NB4 (cell line): ENCODE measurements at places on chromosomes 5 and 9.
A peak's percentile ranks its signal among the peaks of the same experiment; 100 is the strongest.

DNA sequence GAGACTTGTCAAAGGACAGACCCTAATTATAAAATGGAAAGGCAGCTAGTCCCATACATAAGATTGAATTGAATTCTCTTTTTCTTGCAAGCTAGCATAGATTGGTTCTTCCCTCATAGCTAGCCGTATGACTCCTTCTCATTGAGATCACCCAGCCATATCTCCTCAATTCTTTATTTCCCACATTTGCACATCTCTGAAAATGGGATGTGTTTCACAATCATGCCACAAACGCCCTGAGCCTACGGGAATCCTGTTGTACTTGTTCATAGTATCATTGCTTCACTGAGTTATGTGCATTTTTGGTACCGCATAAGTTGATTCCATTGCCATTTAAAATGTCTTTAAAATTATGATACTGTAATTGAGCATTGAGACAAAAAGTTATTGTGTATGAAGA, 90.5 kb downstream of the PCSK1 start:
- no peak for DNase-seq

DNA sequence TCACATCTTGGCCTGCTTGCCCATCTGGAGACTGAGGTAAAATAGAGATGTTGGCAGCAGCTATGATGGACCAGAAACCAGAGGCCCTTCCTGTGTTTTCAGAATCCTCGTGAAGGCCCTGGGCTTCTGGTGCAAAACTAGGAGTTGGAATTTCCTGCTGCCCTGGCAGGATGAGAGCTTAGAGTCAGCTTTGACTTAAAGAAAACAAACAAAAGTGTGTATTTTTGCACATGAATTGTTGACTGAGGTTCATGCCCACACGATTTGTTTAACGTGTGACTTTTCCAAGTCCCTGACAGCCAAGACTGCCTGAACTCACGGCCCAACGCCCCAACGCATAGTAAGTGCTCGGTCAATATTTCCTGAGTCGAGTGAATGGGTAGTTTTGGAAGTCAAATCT, 303.1 kb downstream of the MLLT3 start:
- no peak for DNase-seq

GRCh38 chr5:160274483-160274931, 37.9 kb downstream of the CCNJL start:
- DNase-seq = no peak

DNA sequence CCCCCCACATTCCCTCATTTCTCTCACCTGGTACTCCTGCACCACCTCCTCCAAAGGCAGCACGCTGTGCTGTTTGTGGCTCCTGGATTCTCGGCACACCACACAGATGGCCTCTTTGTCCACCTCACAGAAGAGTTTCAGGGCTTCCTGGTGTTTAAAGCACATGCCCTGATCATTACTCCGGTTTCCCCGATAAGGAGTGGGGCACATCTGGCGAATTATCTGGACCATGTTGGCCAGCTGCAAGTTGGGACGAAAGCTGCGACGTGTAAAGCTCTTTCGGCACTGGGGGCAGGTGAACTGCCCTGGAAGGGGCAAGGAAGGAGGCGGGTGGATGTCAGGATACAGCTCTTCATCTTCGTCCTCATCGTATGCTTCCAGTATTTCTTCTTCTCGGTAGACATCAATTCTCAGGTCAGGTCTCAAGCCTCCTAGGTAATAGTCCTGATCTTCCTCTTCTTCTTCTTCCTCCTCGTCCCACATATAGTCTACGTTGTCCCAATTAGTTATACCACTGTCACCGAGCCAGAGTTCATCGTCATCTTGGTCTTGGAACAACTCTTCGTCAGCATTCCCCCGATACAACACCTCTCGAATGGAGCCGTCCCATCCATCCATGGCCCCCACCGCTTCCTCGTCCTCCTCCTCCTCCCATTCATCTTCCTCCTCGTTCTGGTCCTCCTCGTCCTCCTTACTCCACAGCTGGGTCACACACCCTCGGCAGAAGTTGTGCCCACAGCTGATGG, 796 bp downstream of the TRIM52 start:
- DNase-seq = no peak

DNA sequence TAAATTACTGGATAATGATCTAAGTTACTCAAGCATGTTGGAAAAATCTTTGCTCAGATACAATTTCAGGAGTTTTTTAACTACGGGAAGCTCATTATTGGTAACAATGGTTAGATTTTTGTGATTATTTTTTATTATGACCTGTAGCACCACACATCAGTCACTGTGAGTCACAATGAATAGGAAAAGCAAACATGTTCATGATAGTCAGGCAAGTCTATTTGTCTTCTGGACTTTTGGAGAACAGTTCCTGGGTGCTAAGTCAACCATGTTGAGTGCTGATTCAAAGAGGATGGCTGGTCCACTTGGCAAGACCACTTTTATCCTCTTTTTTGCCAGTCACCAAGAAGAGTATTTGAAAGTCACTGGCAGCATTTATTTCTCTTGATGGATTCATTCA, 403.2 kb downstream of the KIF4B start:
- DNase-seq = no peak

DNA sequence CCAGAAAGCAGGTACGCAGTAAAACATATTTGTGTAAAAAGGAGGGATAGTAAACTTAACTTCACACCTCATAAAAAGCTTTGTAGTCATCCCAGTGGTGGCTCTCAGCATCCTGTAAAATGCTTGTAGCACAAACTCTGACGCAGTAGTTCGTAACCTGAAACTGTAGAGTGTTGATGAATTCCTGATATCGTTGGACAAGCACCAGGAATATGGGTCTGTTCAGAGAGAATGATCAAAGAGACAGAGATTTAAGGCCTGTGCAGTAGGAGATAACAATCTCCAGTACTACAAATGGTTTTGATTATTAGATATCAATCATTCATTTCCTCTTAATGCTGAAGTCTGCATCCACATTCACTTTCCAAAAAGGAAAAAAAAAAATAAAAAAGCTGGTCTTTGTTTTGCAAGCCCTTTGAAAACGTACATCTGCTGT, 148.5 kb downstream of the KIAA0825 start:
- DNase-seq = no peak

GRCh38 chr5:139708877-139709581, 60.9 kb downstream of the CXXC5 start:
- DNase-seq = peak; percentile 77

DNA sequence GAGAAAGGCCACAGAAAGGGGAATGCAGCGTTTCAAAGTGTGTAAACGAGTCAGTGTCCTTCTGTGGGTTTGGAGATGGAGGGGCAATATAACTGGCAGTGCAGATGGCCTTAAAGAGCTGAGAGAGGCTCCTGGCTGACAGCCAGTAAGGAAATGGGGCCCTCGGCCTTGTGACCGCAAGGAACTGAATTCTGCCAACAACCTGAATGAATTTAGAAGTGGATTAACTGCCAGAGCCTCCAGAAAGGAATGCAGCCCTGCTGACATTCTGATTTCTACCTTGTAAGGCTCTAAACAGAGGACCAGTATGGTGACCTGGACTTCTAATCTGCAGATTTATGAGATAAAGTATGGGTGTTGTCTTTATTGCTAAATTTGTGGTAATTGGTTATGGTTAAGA, 17.5 kb upstream of the NREP start:
- DNase-seq = peak; percentile 90

GRCh38 chr5:143653766-143654282, 158.1 kb upstream of the HMHB1 start:
- DNase-seq = no peak

- DNase-seq = no peak
Observed at GRCh38 chr5:77824981-77825380, 48.8 kb upstream of the TBCA start.

GRCh38 chr5:1759378-1759970, 40.2 kb downstream of the MRPL36 start:
- no peak for DNase-seq

- DNase-seq = peak; percentile 89
Observed at GRCh38 chr9:130689937-130690700, 3.5 kb upstream of the EXOSC2 start.

DNA sequence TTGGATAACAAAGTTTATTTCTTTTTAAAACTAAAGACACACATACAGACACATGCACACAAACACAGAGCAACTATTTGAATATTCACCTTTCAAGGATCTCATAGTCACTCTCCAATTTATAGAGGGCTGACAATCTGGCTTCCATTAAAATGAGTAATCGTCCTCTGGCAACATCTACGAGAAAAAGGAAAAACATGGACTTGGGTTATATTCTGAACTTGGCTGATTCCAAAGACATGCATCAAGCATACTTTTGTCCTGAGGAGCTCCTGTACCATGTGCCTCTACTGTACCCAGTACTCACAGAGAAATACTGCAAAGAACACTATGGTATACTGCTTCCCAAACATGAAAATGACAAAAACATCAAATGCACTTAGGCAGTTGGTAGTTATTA, 15.4 kb downstream of the IARS1 start:
- DNase-seq = no peak

GRCh38 chr9:132381966-132382541, 24.6 kb downstream of the TTF1 start:
- peak; percentile 28 for DNase-seq

DNA sequence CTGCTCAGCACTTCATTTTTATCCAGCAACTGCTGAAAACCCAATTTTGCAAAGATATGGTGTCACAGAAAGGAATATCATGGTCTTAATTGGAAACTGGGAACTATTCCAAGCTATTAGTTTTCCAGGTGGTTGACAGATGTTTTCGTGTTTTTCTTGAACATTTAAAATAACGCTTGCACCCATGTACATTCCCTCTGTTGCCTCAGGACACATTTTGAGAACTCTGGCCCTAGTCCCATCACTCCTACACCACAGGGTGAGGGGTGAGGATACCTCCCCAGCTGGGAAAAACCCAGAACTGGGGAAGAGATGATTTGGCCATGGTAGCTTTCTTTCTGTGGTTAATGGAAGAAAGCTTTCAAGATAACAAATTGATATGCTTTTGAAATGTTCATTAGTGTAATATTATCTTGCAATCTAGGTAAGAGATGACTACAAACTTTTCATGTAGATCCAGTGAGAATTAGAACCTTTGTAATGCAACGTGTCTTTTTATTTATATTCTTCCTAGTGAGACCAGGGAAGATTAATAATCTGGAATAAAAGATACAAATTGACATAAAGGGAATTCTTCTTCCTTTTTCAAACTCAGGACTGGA, 627.0 kb downstream of the RAB3C start:
- DNase-seq = no peak

GRCh38 chr5:115626445-115626823, 598 bp upstream of the TMED7 start:
- no peak for DNase-seq

- no peak for DNase-seq
Observed at GRCh38 chr9:90706230-90706629, 63.6 kb upstream of the DIRAS2 start.

- no peak for DNase-seq
Observed at GRCh38 chr5:35440409-35440808, 177.3 kb upstream of the SPEF2 start.

DNA sequence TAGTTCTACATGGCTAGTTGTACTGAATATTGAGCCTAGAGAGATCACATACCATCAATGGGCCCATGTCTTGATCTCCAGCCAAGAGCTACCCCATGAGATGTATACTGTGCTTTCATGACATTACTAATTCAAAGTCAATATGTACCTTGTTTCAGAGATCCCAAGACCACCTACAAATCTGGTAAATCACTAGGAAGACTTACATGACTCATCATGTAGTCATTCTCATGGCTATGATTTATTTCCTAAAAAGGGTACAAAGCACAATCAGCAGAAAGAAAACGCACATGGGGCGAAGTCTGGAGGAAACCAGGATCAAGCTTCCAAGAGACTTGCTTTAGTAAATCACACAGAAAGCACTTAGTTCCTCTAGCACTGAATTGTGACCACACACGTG, 103.0 kb downstream of the PCSK5 start:
- DNase-seq = no peak

GRCh38 chr5:166045961-166046360, 2245.5 kb upstream of the WWC1 start:
- DNase-seq = no peak

DNA sequence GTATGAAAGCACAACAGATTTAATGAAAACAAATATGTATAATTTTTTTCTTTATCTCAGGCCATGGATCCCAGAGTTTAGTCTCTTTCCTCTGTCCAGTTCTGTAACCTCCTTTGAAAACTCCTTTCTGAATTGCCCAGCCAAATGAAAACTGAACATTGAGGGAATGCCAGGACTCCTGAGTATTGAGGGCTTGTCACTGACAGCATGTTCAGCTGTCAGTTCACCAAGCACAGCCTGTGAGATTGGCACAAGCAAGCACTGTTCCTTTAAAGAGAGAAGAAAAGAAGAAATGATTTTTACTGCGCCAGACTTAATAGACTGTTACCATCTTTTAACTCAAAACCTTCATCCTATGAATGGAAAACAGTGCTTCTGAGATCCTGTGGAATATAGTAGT, 27.3 kb downstream of the TTC1 start:
- no peak for DNase-seq

DNA sequence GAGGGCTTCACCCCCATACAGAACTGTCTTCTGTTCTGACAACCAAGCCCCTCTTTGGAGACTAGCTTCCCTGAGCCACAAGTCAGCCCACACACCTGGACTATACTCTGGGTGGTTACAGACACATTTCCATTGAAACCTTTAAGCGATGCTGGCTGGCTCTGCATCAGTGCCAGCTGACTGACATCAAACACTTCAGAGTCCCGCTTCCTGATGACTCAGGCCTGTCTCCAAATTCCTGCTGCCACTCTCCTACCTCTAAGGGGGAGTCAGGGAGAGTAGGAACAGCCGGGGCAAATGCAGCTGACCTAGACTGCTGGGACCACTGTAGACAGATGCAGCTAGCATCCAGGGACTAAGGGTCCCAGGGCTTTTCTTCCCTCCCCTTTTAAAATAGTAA, 59.4 kb downstream of the SIL1 start:
- no peak for DNase-seq

DNA sequence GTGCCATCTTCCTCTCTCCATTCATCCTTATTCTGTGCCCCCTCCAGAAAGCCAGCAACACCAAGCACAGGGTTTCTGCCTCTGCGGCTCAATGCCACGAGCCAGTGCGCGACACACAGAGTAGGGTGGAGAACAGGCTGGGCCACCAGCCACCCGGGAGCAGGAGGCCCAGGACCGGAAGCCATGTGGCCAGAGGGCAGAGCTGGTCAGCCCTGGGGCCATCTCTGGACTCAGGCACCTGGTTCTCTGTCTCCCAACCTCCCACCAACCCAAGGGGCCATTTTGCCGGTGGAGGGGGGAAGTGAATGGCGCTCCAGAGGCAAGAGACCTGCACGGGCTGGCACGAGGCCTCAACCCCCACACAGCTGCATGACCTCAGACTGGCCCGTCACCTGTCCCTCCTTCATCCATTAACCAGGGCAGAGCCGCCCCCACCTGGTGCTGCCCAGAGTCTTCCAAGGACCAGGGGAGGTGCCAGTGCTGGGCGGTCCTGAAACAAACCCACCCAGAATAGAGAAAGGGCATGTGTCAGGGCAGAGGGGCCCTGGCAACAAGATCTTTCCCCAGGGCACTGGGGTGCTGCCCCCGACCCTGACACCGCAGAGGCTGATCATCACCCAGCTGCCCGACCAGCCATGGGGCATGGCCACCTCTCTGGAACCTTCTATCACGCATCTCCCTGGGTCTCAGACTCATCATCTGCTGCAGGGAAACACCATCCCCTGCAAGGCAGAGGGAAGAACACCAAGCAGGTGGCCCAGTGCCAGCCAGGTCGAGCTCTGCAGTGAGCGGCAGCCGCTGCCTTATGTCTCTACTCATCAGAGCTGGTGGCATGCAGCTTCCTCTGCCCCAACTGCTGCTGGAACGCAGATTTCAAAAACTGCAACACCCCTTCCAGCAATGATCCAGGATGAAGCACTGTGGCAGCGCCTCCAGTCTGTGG, 11.9 kb downstream of the VAV2 start:
- DNase-seq = no peak
